ENCODE measurements at places on chromosomes 7 and 10. TPM values are rescaled to one million over a fixed set of nuclear protein-coding genes. Genes with fewer than 3 reads are reported as not detected.

The ECHDC3 gene
- 1.2 TPM for total RNA-seq

The IFIT1B gene
- total RNA-seq = not detected

The ABHD11 gene
- total RNA-seq = 7.4 TPM

The AKR1C8 gene
- not detected for total RNA-seq

The HSPA12A gene
- total RNA-seq = 0.27 TPM

The OGDHL gene
- 0.27 TPM for total RNA-seq

The ZNF316 gene
- 11.1 TPM for total RNA-seq

The MBL2 gene
- total RNA-seq = not detected

The EGFR gene
- 5.1 TPM for total RNA-seq

The TNS3 gene
- 58.2 TPM for total RNA-seq

The ZCWPW1 gene
- 0.53 TPM for total RNA-seq

The FAM20C gene
- 15.1 TPM for total RNA-seq

The PNLIP gene
- total RNA-seq = not detected

The LAMTOR4 gene
- 72.7 TPM for total RNA-seq

The MOGAT3 gene
- total RNA-seq = not detected

The IKZF1 gene
- not detected for total RNA-seq

The ZNF853 gene
- total RNA-seq = 0.14 TPM

The PDE6C gene
- total RNA-seq = not detected

The NODAL gene
- not detected for total RNA-seq

The PTER gene
- total RNA-seq = 22.3 TPM

The VENTX gene
- not detected for total RNA-seq

The FAM25C gene
- not detected for total RNA-seq

The NUDT13 gene
- 1.6 TPM for total RNA-seq

The CASP2 gene
- total RNA-seq = 26.9 TPM

The NUTM2E gene
- total RNA-seq = not detected

The CLRN3 gene
- not detected for total RNA-seq

The LEP gene
- not detected for total RNA-seq

The TCAF2 gene
- 31.0 TPM for total RNA-seq
